ENCODE measurements at places on chromosomes 5 and 9.

- DNase-seq, result no peak
Observed at GRCh38 chr5:53749621-53750020, 189.2 kb downstream of the NDUFS4 start.

GRCh38 chr5:152634586-152634985 is 229.5 kb upstream of the NMUR2 start:
- DNase-seq, result no peak

DNA sequence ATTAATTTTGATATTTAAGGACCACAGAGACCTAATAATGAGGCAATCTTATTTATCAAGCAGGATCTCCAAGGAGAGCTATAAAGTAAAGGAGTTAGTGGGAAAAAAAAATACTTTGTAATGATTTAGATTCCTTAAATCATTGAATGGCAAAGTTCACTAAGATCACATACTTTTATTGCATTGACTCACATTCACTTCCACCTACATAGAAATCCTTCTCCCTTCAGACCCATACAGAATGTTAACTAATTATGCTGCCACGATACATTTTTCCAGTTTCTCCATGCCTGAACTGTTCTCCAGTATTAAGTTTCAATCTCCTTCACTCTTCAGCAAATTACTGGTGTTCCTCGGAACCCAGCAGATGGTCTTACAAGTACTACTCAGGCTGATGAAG is 388.7 kb downstream of the EFNA5 start:
- DNase-seq, result no peak

DNA sequence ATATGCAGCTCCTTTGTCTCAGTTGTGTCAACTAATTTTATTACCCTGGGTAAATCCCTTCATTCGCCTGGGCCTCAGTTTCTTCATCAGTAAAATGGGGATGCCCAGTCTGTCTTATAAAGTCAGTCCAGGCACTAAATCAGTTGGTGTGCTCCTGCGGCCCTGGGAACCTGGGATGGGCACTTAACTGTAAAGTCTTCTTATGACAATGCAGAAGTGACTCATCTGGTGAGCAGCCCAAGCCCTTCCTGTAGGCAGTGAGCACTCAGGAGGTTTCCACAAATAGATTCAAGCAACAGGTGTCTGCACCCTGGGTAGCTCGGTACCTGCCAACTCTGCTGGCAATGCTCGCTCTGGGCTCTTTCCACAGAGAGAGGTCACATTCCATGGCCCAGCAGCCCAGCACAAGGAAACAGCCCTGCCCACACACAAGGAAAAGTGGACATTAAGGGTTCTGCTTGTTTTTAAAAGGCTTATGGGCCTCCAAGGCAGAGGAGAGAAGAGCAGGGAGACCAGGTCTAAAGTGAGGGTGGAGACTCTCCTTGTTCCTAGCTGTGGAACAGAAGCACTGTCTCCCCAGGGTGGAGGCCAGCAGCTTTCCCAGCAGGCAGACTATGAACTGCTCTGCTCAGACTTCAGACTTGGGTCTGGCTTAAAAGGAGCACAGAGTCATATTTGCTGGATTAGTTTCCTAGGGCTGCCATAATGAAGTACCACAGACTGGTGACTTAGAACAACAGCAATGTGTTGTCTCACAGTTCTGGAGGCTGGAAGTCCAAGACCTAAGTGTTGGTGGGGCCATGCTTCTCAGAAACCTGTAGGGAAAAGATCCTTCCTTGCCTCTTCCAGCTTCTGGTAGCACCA is 89.7 kb upstream of the ADRA1B start:
- no peak for DNase-seq

GRCh38 chr9:94918038-94918753 is 191.7 kb downstream of the AOPEP start:
- DNase-seq, result no peak

GRCh38 chr5:6868171-6868570 is 154.9 kb downstream of the TENT4A start:
- DNase-seq, result no peak

DNA sequence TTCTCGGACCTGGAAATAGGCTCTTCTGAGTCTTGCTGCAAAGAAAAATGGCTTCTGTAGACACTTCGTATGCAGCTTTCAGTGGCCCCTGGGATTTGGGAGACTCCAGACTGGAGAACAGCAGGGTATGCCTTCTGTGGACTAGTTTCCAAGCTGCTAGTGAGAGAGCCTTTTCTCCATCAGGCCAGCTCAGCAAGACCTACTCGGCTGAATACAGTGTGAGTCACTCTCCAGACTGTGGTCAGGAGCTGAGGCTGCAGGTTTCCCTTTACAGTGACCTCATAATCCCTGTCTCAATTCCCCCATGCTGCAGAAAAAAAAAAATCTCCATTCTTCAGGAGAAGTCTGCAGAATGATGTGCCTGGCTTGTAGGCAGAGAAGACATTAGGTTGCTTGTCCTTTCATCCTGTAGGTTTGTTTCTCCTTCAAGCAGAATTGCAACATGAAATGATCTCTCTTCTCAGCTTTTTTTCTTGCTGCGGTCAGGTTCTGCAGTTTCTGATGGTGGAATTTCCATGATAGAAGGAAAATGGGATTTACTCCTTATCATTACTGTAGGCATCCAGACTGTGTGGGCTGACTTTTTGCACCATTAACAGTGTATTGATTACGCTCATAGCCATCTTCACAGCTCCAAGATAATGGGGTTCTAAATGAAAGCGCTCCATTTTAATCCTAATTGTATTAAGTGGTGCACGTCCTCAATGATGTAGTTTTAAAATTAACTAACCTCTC is 78.3 kb upstream of the TNFSF8 start:
- DNase-seq, result no peak

GRCh38 chr5:179454356-179454755 is 96.0 kb upstream of the RUFY1 start:
- no peak for DNase-seq

- no peak for DNase-seq
Observed at GRCh38 chr9:89841456-89841855, 236.6 kb downstream of the GADD45G start.

- no peak for DNase-seq
Observed at GRCh38 chr9:127854184-127854806, at the start of gene ENG. Gene ENG, minus strand, starts transcription at chr9:127854658. Its CDS starts 303 bp downstream, at chr9:127854355.

DNA sequence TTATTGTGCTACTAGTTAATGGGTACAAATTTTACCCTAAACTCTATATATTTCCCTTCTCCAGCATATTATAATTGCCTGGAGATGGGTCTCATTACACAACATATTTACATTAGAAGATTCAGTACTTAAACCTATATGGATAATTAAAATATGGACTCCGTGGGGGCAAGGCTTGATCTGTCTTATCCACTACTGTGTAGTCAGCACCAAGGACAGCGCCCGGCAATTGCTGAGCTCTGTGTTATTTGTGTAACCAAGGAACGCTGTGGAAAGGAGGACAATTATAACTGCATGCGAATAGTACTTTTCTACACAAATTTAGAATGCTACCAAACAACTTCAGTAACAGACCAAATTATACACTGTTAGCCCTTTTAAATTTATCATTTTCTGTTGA is 77.7 kb downstream of the DNAH5 start:
- no peak for DNase-seq

DNA sequence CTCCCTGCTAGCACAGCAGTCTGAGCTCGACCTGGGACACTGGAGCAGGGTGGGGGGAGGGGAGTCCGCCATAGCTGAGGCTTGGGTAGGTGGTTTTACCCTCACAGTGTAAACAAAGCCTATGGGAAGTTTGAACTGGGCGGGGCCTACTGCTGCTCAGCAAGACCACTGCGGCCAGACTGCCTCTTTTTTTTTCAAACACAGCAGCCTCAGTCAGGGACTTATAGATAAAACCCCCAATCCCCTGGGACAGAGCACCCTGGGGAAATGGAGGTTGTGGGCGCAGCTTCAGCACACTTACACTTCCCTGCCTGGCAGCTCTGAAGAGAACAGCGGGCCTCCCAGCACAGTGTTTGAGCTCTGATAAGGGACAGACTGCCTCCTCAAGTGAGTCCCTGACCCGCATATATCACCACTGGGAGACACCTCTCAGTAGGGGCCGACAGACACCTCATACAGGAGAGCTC is 151.1 kb upstream of the APC start:
- DNase-seq, result no peak

DNA sequence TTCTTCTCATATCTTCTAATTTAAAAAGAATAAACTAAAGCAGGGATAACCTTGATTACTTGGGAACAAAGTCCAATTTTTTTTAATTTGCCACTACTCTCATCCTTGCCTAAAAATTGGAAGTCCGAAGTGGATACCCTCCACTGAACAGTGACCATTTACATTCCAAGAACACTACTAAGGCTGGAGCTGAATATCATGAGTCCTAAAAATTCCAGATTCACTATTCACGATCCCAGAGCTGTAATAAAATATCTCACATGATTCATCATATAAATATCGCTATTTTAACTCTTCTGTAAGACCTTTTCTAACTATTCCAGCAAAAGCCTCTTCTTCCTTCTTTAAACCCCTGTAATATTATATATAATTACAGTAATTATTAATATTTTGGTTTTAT is 57.4 kb downstream of the ATPSCKMT start:
- no peak for DNase-seq

- no peak for DNase-seq
Observed at GRCh38 chr9:77021291-77021894, 1.9 kb downstream of the FOXB2 start.

DNA sequence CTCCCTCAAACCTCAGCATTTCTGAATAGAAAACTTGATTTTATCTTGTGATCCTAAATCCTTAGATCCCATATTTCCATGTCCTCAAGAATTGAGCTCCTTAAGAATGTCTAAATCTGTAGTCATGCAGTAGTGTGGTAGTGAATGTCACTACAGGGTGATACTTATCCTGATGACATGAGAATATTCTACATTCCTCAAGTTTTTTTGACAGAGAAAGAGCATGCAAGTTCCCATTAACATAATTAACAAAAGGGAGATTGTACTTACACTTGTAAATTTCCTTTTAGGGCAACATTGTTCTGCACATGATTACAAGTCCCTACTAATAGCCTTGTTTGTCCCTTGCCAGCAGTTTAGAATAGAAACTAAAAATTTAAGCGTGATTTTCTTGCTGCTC is 352.3 kb downstream of the PTPRD start:
- DNase-seq, result no peak

DNA sequence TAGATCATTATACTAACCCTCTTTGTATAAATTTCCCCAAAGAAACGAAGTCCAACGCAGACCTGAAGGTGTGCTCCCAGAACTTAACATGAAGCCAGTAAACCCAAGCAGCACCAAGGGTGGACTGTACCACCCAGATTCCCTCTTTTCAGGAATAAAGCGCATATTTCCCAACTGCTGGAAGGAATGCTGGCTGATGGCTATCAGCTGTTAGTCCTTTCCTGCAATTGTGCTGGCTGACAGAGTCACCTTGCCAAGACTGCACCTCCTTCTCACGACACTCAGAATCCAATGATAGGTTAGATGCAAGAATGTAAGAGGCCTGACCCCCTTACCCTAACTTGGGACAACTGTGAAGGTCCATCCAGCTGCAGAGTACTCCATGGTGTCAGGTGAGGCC is 93.9 kb downstream of the MAPKAP1 start:
- DNase-seq, result no peak

GRCh38 chr5:140628711-140629110 is 4.3 kb downstream of the CD14 start:
- no peak for DNase-seq

- DNase-seq, result no peak
Observed at GRCh38 chr5:145792840-145793239, 42.3 kb downstream of the PRELID2 start.

GRCh38 chr5:169563369-169563768 is 20.2 kb upstream of the SPDL1 start:
- no peak for DNase-seq

DNA sequence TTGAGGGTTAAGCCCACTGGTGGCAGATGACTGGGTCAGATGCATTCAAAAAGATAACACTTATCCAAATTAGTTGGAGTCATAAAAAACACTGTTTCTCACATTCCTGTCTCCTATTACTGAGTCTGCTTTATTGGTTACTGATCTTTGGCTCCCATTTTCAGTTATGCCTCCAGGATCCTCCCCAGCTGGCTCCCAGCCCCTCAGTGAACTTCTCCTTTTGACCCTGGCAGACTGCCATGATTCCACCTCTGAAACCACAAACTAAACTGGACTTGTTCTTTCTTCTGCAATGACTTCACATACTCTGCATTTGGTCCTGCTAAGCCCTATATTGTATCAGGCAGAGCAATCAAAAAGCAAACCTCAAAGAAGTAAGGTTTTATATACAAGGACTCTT is 860.8 kb upstream of the DMAC1 start:
- DNase-seq, result peak; percentile 49

- DNase-seq, result no peak
Observed at GRCh38 chr9:81680506-81680905, 8.8 kb downstream of the TLE1 start.

DNA sequence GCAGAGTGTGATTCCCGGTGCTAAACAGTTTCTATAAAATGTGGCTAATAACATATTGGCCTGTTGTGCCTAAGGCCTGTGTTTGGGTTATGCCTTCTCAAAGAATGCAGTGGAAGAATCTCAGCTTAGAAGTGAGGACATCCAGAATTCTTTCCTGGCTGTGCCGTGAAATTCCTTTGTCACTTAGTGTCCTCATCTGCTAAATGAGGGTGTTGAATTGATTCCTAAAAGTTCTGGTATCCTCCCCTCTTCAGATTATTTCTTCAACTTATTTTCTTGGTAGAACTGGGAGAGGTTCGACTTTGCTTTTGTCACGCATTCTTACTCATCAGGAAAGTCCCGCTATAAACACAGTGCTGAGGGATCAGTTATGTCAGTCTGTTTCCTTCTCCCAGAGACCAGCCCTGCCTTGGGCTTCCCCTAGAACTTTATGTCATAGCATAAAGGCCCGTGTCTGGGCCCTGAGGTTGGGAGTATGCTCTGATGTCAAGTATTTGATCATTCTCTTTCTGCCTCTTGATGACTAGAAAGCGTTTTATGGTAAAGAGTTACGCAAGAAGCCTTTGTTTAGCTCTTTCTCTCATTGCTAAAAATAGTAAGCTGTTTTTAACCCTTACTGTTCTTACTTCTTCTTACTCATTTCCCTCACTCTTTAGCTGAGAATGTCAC is 29.5 kb downstream of the MTAP start:
- peak; percentile 43 for DNase-seq

Data from fibroblast of the conjunctiva (primary cell).